Memory B cell (primary cell): ENCODE measurements at places on chromosomes 1 and 21.

DNA sequence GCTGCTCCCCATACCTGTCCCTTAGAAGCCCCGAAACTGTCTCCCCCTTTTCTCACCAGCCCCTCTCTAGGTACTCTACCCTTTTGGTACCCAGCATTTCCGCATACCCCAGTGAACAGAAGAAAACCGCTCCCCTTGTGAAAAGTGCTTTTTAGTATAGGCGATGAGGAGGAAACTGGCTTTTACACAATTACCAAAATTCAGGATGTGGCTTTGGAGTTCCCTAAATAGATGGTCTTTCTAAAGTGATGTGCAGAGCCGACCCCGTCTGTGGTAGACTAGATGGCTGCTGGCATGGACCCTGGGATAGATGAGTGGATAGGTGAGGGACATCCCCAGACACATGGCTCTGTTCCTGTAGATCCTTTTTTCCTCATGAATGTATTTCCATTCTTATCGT lies 2.6 kb upstream of the PER3 start:
- DNase-seq = no peak

DNA sequence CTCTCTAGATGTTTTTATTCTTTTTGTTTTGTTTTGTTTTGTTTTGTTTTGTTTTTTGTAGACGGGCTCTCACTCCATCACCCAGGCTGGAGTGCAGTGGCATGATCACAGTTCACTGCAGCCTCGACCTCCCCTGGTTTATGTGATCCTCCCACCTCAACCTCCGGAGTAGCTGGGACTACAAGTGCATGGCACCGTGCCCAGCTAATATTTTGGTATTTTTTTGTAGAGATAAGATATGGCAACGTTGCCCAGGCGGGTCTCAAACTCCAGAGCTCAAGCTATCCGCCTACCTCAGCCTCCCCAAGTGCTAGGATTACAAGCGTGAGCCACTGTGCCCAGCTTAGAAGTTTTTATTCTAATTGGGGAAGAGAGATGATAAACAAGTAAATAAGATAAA lies 13.3 kb upstream of the TP53BP2 start:
- DNase-seq = no peak

DNA sequence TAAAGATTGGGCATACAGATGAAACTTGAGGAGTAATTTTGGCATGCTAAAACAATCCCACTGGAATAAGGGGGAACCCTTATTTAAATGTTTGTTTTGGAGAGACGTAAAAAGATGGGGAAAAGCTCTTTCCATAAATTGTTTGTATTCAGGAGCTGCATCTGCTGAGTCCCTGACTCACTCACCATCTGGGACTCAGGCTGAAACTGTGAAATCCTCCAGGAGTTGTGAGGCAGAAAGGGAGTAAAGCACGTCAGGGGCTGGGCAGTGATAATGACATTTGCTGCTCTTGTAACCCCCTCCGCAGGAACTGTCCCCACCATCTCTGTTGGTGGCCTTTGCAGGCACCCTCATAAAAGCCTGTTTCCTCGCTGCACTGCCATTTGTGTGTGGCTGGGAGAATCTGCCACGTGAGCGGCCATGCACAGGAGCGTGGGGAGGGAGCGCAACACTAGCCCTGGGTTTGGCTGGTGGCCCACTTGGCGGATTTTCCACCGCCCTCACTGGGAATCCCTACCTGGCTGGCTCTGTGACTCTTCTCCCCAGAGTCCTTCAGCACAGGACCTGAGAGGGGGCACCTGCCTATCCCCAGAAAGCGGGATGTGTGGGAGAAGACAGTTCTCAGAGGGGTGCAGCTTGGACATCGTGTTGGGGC lies 45.3 kb downstream of the ZSCAN20 start:
- DNase-seq = no peak

DNA sequence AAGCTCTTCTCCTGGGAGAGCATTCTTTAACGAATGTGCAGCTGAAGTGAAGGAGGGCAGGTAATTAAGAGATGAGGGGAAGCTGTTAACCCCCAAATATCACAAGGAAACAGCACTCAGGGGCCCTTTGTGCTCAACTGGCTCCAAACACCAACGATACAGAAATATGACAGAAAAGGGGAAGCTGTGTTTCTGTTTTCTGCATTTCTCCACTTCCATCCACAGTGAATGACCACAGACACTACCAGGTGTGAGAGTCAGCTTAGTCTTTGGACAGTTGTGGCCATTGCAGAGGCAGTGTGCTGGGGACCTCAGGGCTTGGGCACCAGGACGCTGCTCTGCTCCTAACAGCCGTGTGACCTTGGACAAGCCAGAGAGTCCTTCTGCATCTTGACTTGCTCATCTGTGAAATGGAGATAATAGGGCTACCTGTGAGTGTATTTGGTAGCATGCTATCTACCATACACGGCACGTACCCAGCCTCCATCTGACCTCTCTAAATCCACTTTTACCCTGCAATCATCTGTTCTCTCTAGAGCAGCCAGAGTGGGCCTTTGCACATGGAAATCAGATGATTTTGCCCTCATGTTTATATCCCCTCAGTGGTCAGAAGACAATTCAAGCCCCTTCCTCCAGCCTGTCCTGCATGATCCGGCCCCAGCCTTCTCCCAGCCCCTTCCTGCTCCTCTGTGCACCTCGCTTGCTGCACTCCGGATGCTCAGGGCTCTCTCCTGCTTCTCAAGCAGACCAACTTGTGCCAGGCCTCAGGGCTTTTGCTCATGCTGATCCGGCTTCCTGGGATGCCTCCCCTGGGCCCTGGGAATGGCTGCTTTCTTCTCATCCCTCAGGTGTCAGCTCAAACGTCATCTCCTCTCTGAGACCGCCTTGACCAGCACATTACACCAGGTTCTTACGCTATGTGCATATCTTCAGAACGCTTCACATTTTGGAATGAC lies 4.7 kb upstream of the TINAGL1 start:
- DNase-seq = no peak

- no peak for DNase-seq
These were observed 3.1 kb downstream of the EVA1B start for GRCh38 chr1:36320291-36320761.

GRCh38 chr1:60874718-60875117 lies 207.6 kb upstream of the NFIA start:
- no peak for DNase-seq

DNA sequence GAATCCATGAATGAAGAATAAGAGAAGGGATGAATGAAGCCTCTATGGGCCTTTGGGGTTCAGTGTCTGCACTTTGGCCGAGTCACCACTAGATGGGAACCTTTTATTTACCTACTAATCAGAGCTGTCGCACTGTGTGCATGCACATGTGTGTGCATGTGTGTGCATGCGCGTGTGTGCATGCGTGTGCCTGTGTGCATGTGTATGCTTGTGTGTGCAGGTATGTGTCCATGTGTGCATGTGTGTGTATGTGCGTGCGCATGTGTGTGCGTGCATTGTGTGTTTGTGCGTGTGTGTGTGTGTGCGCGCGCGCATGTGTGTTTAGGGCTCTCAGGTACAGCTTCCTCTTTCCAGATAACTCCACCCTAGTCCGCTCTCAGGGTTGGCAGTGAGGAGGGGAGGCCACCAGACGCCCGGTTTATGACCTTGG lies 20.4 kb upstream of the UBXN10 start:
- DNase-seq = no peak

- DNase-seq = no peak
These were observed 41.3 kb downstream of the WDTC1 start for GRCh38 chr1:27275696-27276095.

DNA sequence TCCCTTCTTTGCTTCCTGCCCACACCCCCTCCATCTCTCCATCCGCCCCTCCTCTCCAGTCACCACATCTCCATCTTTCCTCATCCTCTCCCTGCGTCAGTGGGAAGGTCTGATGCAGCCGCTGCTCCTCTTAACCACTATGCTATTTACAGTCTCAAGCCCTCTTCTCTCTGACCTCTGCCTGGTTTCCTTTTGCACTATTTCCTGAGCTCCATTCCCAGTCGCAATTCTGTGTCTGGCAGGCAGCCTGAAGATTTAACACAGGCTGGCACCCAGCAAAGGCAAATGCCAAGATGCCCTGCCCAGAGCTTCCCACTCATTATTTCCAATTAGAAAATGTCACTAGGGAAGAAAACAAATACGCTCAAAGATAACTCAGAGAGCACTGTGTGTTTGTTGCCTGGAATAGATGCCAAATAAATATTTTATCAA lies 89.6 kb upstream of the LPGAT1 start:
- DNase-seq = no peak

DNA sequence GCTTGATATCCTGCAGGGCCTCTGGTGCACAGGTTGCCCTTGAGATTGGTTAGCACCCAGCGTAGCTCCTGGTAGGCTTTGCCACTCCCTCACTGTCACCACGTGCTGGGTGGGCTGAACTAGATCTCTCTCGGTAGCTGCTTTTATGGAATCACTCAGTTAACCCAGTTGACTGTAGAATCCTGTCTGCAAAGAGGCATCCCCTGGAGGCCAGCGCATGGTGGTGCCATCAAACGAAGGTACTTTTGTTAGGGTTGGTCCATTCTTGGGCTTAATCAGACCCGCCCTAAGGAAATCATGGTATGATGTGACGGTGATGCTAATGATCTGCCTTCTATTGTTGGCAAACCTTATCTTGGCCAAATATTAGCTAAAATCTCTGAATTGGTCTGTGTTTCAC lies 153.4 kb downstream of the GALNT2 start:
- DNase-seq = no peak

- DNase-seq = no peak
These were observed 1.0 kb downstream of the PDXK start for GRCh38 chr21:43719748-43720538.

GRCh38 chr1:207918011-207918410 lies 7.1 kb upstream of the CD34 start:
- no peak for DNase-seq

DNA sequence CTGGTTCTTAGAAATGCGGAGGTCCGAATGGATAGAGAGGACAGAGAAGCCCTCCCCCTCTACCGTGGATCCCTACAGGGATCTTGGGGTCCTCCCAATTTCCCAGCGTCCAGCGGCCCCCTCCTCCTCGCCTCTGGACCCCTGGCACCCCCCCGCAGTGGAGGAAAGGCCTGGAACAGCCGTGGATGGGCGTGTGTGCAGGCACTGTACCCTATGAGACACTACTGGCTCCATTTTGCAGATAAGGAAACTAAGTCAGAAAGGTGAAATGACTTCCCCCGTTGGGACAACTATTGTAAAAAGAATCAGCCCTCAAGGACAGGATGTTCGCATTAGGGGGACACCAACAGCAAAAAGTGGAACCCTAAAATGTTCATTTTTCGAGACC lies 931 bp upstream of the CLSTN1 start:
- DNase-seq = peak; percentile 25

- no peak for DNase-seq
These were observed 450.8 kb downstream of the KIF26B start for GRCh38 chr1:245605480-245606156.

DNA sequence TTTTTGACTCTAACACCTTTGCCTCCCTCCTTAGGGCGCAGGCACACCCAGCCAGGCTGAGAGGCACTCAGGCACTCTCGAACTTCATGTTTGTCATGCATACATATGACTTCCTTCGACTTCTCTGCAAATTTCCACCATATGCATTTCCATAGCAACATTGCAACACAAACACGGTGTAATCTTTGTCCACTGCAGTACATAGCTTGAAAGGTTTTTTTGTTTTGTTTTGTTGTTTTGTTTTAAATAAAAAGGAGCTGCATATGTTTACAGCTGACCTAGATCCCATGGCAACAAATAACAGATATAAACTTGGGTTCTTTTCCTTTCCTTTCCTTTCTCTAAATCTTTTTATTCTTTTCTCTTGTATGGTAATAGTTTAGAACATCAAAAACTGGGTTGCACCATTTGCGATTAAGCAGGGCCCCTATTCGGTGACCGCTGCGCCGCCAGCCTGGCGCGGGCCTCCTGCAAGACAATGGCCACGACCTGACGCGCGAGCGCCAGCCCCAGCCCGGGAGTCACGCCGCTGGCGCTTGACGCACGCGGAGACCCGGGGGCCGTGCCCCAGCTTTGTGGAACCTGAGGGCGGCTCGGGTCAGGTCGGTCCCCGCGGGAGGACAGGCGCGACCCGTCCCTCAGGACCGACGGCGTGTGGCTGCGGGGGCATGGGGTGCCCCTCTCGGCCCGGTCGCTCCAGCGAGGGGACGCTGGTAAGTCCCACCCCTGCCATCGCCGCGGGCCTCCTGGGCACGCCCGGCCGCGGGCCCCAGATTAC lies 35.2 kb downstream of the CCN1 start:
- no peak for DNase-seq

- DNase-seq = no peak
These were observed 2.7 kb upstream of the CD84 start for GRCh38 chr1:160581961-160582360.

DNA sequence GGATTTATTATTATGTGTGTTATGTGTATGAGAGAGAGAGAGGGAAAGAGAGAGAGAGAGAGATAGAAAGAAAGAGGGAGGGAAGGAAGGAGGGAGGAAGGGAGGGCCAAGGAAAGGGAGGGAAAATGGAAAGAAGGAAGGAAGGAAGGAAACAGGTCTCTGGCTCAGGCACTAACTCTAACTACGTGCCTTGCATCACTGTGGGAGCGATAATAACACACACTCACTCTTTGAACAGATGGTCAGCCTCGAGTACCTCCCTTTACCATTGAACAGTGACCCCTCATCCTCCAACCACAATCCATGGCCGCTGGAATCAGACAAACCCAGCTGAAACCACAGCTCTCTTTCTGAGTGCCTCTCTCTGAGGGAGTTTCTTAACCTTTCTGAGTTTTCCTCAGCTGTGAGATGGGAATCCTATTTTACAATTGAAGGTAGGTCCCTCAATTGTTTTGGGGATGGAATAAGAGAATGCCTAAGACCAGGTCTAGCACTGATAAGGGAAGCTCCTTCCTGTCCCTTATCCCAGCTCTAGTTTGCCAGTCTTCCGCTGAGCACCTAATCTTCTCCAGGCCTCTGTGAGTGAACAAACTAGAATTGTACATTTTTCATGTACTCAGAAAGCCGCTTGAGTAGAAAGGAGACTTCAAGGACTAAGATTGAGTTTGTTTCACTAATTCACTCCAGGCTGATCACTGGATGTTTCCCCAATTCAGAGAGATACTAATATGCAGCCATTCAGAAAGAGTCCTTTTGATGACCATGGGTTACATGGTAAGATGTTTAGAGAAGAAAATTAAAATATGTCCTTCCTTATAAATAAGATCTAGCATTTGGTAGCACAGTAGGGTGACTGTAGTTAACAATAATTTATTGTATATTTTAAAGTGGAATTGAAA lies 62.8 kb downstream of the IRF2BP2 start:
- no peak for DNase-seq

DNA sequence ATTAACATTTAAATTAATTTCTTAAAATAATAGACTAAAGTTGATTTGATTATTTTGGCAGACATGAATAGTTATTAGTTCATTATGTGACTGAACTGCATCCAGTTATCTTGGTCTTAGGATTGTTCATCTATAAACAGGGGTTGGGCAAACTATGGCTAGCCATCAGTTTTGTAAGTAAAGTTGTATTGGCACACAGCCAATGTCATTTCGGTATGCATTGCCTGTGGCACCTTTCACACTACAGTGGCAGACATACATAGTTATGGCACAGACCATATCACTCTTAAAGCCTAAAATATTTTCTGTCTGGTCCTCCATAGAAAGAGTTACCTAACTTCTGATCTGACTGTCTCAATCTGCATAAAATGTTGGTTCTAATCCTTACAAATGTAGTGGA lies 27.2 kb downstream of the ADGRL2 start:
- DNase-seq = no peak

GRCh38 chr1:44594871-44595735 lies 79.2 kb downstream of the TMEM53 start:
- peak; percentile 89 for DNase-seq

GRCh38 chr1:79262745-79263258 lies 256.3 kb upstream of the ADGRL4 start:
- no peak for DNase-seq

- no peak for DNase-seq
These were observed 116.4 kb downstream of the PGBD5 start for GRCh38 chr1:230309646-230310177.

- DNase-seq = no peak
These were observed 198.6 kb downstream of the PBX1 start for GRCh38 chr1:164757625-164758024.
